Caco-2 (cell line): ENCODE measurements at places on chromosomes 5 and 9. TPM values are rescaled to one million over a fixed set of nuclear protein-coding genes. Genes with fewer than 3 reads are reported as not detected.

DNA sequence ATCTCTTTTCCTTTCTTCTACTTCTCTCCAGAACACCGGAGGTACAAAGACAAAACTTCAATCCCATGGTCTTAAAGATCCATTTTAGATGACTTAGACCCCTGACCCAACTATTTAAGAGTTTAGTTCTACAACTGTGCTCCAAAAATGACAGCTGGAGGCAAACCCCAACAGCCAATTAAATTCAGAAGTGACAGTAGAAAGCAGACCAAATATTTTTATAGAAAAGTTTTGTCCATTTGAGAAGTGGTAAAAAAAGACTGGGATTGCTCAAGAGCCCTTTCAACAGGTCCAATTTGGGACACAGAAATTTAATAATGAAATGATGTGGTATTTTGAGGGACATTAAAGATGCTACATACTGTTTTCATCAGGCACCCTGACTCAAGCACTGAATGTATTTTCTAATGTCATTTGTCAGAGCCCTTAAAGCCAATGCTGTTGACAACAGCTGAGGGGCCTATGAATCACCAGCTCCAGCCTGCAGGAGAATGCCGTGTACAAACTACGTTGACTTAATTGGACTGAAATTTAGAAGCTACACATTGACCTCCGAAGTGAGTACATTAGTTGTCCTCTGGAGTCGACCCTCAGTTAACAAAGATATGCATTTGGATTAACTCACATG lies 147.5 kb upstream of the PIK3R1 start:
- no peak for DNase-seq
- no peak overlapping the region for H3K27ac ChIP-seq
- no peaks in the 10 kb centered on the region for H3K36me3 ChIP-seq
- no peaks in the 10 kb centered on the region for H3K4me1 ChIP-seq
- H3K27me3 ChIP-seq, result no peaks in the 10 kb centered on the region

NIPSNAP3A gene
- 15.8 and 19.0 TPM in 2 replicates for total RNA-seq

- H3K36me3 ChIP-seq, result no peaks in the 10 kb centered on the region
- no peaks in the 10 kb centered on the region for H3K27me3 ChIP-seq
- no peak overlapping the region for H3K27ac ChIP-seq
- no peaks in the 10 kb centered on the region for H3K4me1 ChIP-seq
- DNase-seq, result no peak
- H3K4me3 ChIP-seq, result no peak overlapping the region
Observed at GRCh38 chr9:84045481-84046097, 65.0 kb downstream of the RMI1 start.

GRCh38 chr9:11595756-11596155 lies 983.0 kb upstream of the PTPRD start:
- H3K4me3 ChIP-seq, result no peak overlapping the region
- H3K27me3 ChIP-seq, result no peaks in the 10 kb centered on the region
- DNase-seq, result no peak
- no peak overlapping the region for H3K27ac ChIP-seq
- no peaks in the 10 kb centered on the region for H3K4me1 ChIP-seq
- H3K36me3 ChIP-seq, result no peaks in the 10 kb centered on the region

DNA sequence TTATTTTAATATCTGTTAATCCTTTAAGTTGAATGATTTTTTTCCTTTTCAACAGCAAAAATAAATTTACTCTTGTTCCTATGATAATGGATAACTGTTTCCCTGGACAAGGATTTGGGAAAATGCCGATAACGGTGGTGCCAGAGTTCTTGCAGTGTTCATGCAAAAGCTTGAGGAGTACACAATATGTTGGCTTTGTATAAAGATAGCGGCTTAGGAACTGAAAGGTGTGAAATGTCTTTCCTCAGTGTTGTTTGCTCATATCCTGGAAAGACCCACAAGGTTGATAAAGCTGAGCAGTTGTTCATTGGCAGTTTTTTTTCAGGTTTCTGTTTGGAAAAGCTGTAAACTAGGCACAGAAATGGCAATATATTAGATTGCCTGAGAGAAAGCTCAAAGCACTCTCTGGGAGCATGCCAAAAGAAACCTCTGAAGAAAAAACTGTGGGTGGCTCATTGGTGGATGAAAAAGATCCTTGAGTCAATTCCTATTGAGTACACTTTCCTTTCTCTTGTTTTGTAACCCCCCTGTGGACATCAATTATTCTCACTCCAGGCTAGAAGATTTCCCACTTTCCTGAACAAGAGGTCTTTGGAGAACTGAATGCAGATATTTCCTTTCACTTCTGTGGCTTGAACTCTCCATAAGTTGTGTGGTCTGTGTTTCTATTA lies 117.2 kb upstream of the RGMB start:
- H3K27ac ChIP-seq, result no peak overlapping the region
- no peak for DNase-seq
- H3K4me1 ChIP-seq, result no peaks in the 10 kb centered on the region
- no peaks in the 10 kb centered on the region for H3K27me3 ChIP-seq

GRCh38 chr9:109286571-109286977 lies 34.3 kb downstream of the EPB41L4B start:
- no peaks in the 10 kb centered on the region for H3K36me3 ChIP-seq
- H3K4me3 ChIP-seq, result no peak overlapping the region
- no peak for DNase-seq
- no peaks in the 10 kb centered on the region for H3K4me1 ChIP-seq
- H3K27me3 ChIP-seq, result no peaks in the 10 kb centered on the region
- no peak overlapping the region for H3K27ac ChIP-seq

DNA sequence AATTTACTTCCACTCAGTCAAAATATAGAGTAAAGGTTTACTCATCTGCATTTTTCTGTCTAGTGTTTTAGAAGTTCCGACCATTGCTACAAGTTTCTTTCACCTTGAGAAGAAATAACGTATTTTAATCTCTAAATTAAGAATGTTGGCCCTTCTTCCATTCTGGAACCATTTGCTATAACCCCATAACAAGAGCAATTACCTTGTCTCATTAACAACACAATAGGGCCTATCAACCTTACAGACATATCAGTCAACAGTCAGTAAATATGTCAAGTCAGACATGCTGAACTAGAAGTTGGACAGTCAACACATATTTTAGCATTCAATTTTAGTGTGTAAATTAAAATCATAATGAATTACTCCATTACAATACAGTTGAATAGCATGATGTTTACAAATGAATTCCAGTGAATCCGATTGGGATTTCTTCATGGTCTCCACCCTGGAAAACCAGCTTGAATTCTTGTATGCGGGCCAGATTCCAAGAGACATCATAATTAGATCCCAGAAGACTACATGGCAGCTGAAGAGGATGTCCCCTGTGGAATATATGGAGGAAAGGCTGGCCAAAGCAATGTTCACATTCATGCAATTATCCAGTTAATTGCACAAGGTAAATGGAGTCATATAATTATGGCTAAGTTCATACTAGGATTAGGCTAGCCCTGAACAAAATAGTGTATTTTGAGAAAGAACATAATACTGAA lies 196.2 kb upstream of the TARS1 start:
- H3K27ac ChIP-seq, result no peak overlapping the region
- H3K4me1 ChIP-seq, result no peaks in the 10 kb centered on the region
- H3K27me3 ChIP-seq, result no peaks in the 10 kb centered on the region
- no peak for DNase-seq
- no peaks in the 10 kb centered on the region for H3K36me3 ChIP-seq
- no peak overlapping the region for H3K4me3 ChIP-seq

PCDHB10 gene
- total RNA-seq, result 0.09 TPM in 1 of 2 replicates, not detected in the other

DNA sequence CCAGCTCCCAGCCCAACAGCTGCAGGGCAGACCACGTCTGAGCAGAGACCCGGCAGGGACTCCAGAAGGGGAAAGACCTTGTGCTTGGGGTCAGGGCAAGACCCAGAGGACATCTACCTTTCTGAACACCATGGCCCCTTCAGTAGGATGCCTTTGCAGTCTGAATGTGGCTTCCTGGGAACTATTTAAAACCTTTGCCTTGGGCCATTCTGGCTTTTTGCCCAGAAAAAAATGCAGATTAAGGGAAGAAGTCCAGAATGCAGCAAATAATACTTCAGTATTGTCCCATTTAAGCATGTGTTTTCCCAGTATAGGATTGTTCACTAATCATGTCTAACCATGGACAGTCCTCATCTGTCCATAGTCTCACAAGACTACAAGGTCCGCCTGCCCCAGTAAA lies 67.5 kb upstream of the ERCC6L2 start:
- no peaks in the 10 kb centered on the region for H3K27me3 ChIP-seq
- H3K4me1 ChIP-seq, result no peaks in the 10 kb centered on the region
- no peaks in the 10 kb centered on the region for H3K36me3 ChIP-seq
- H3K4me3 ChIP-seq, result no peak overlapping the region

- no peak overlapping the region for H3K27ac ChIP-seq
- H3K4me3 ChIP-seq, result no peak overlapping the region
- no peaks in the 10 kb centered on the region for H3K36me3 ChIP-seq
- no peaks in the 10 kb centered on the region for H3K4me1 ChIP-seq
Observed at GRCh38 chr5:115160975-115161475, 8.7 kb downstream of the TRIM36 start.

SHOC1 gene
- total RNA-seq, result not detected in 2 replicates

SOX30 gene
- 2.9 and 3.1 TPM in 2 replicates for total RNA-seq

- no peaks in the 10 kb centered on the region for H3K36me3 ChIP-seq
- DNase-seq, result no peak
- H3K4me1 ChIP-seq, result no peaks in the 10 kb centered on the region
- no peak overlapping the region for H3K27ac ChIP-seq
- H3K27me3 ChIP-seq, result no peaks in the 10 kb centered on the region
Observed at GRCh38 chr5:118775790-118776499, 212.4 kb downstream of the DTWD2 start.

- H3K27ac ChIP-seq, result no peak overlapping the region
- no peaks in the 10 kb centered on the region for H3K27me3 ChIP-seq
- no peaks in the 10 kb centered on the region for H3K36me3 ChIP-seq
- H3K4me1 ChIP-seq, result no peaks in the 10 kb centered on the region
- DNase-seq, result no peak
- H3K4me3 ChIP-seq, result no peak overlapping the region
Observed at GRCh38 chr5:179181988-179182387, 121.8 kb downstream of the ZNF354C start.

SAPCD2 gene
- 53.3 and 57.5 TPM in 2 replicates for total RNA-seq

DNA sequence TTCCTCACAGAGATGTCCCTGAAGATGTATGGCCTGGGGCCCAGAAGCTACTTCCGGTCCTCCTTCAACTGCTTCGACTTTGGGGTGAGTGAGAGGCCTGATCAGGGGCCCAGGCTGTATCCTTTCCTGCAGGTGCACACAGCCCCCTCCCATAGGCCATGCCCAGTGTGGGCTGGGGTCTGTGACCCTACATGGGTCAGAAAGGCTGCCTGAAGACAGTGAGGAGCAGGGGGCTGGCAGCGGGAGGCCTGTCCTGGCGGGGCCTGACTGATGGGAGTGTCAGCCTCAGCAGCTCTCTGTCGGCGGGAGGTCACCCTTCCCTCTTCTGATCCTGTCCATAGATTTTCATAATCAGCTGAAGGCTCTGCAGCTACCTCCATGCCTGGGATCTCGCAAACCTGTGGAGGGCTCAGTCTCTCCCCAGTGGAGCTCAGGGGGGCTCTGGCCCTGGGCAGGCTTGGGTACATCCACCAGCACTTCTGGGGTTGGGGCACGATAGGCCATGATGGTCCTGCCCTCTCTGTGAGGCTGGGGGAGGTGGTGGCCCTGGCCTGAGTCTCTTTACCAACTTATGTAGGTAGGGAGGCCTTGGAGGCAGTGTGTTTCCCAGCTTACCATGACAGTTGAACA lies 98.5 kb downstream of the CACNA1B start:
- no peak for DNase-seq
- no peak overlapping the region for H3K4me3 ChIP-seq
- H3K27ac ChIP-seq, result no peak overlapping the region
- H3K4me1 ChIP-seq, result no peaks in the 10 kb centered on the region
- H3K36me3 ChIP-seq, result no peaks in the 10 kb centered on the region

GRXCR2 gene
- 0.16 TPM in 1 of 2 replicates, not detected in the other for total RNA-seq

DNA sequence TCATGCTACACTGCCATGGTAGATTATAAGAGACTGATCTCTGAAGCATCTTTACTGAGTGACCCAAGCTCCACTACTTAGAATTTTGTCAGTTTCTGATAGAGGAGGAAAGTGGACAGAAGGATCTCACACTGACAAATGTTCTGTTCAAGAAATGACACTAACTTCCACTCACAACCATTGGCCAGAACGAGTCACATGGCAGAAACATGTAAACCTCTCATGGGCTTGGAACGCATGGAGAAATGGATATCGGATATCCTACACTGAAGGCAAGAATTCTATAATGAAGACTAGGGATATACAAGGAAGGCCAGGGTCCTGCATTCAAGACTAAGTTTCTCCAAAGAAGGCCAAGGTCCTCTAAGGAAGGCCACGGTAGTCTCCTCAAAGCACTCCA lies 31.1 kb downstream of the EGFLAM start:
- no peak overlapping the region for H3K4me3 ChIP-seq
- H3K27ac ChIP-seq, result no peak overlapping the region
- no peaks in the 10 kb centered on the region for H3K36me3 ChIP-seq
- no peak for DNase-seq

DNA sequence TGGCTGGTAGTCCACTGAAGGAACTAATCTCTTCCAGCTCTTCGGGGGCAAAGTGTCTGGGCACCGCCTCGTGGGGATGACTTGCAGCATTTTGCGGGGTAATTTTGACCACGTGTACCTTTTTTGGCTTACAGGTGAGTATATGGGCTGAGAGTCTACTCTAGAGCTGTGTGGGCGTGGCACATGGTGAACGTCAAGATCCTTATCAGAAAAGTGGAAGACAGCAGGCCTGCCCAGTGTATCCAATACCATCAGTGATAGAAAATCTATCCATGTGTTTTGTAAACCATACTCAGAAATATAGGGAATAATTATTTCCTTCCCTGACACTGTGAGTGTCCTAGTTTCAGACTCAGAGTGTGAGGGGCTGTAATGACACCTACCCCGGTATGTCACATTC lies 148.5 kb downstream of the SLIT3 start:
- no peaks in the 10 kb centered on the region for H3K36me3 ChIP-seq
- peaks cover 40% of the 10 kb centered on the region for H3K4me1 ChIP-seq
- no peak overlapping the region for H3K27ac ChIP-seq
- no peak overlapping the region for H3K4me3 ChIP-seq

DNA sequence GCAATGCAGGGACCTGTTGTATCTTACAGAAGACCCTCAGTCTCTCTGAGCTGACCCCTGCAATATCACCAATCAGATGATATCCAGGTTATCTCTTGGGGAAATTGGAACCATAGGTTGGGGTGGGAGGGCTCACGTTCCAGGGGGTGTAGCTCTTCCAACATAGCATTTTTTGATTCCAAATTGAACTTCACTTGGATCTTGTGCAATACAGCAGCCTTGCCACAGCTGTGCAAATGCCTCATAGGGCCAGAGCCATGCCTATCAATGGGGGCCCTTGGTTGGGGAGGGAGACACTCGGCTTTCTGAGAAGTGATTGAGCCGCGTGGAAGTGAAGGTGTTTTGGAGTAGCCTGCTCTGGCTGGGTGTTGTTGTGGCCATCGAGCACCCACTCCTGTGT lies 117.2 kb upstream of the PITX1 start:
- no peak overlapping the region for H3K4me3 ChIP-seq
- no peaks in the 10 kb centered on the region for H3K36me3 ChIP-seq
- DNase-seq, result no peak
- H3K27me3 ChIP-seq, result no peaks in the 10 kb centered on the region

- no peak overlapping the region for H3K4me3 ChIP-seq
- no peaks in the 10 kb centered on the region for H3K4me1 ChIP-seq
- DNase-seq, result no peak
- no peak overlapping the region for H3K27ac ChIP-seq
Observed at GRCh38 chr9:135007601-135008000, 79.9 kb upstream of the OLFM1 start.
